MM.1S (cell line): ENCODE measurements at places on chromosomes 16 and 17.

- DNase-seq: no peak
Observed at GRCh38 chr17:50375858-50376538, 3.0 kb downstream of the EME1 start.

- no peak for DNase-seq
Observed at GRCh38 chr17:27559506-27560481, 71.2 kb upstream of the LGALS9 start.

DNA sequence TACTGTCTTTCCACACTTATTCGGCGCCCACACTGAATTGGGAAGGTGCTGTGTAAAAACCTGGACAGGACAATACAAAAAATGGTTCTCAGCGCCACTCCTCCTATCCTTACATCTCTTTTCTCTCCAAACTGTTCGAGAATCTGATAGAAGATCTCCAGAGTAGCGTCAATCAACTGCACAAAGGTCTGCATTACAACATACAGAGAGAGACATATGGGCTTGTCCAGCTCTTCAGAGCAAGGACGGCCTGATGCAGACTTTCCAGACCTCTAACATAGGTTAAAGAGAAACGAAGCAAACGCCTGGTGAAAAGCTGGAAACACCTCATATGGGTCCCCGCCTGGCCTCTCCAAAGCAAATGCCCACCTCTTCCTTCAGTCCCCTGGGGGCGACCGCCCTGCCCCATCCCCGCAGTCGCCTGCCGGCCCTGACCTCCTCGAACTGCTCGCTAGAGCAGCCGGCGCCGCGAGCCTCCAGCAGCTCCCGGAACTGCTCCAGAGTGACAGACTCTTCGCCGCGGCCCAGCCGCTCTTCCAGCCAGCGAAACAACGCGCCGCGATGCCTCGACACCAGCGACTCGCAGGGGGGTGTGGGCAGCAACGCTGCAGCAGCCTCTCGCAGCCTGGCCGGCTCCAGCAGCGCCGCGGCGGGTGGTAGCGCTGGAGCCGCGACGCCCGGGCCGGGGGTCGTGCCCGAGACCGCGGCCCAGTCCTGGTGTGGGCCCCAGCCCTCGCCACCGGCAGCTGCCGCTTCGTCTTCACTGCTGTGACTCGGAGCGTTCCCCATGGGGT is 526 bp downstream of the ZZEF1 start:
- peak; percentile 32 for DNase-seq

GRCh38 chr16:8850279-8850885 is 18.4 kb downstream of the CARHSP1 start:
- no peak for DNase-seq

DNA sequence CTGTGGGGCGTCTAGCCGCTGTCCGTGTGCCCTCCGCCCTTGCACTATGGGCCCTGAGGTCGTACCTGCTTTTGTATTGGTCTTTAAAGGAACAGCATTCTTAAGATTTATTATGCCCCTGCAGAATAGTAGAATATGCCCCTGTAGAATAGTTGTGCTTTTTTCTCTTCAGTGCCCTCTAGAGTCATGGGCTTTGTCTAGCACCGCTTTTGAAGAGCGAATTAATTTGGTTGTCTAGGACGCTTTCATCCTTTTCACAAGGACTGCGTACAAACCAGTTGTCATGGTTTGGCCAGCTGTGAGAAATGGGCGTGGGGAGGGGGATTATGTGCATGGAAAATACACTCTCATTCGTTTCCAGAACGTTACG is 621 bp downstream of the CEP95 start:
- DNase-seq: peak; percentile 82

- DNase-seq: no peak
Observed at GRCh38 chr16:88600539-88600896, 30.3 kb downstream of the ZC3H18 start.

GRCh38 chr16:80265624-80266306 is 275.0 kb upstream of the DYNLRB2 start:
- no peak for DNase-seq

- no peak for DNase-seq
Observed at GRCh38 chr16:9139965-9140364, 48.5 kb downstream of the HAPSTR1 start.

GRCh38 chr17:34024806-34025551 is 230.1 kb upstream of the CCL2 start:
- DNase-seq: peak; percentile 8

GRCh38 chr17:40101367-40102210 is 1.2 kb upstream of the NR1D1 start:
- no peak for DNase-seq

DNA sequence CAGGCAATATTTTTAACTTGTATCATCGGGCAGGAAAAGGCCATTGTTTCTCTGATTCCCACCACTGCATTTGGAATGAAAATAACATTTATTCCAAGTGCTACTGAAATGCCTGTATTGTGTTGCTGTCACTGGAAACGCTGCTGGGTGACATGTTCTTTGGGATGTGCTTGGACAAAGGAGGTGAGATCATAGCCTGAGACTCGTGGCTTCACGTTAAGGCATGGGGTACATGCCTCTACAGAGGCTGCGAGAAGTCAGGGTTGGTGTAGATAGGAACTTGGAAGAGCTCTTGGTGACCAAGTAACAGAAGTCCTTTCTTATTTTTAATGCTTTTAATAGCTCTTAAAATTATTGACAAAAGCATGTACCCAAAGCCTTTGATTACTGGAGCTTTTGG is 58.8 kb upstream of the MAF start:
- no peak for DNase-seq

DNA sequence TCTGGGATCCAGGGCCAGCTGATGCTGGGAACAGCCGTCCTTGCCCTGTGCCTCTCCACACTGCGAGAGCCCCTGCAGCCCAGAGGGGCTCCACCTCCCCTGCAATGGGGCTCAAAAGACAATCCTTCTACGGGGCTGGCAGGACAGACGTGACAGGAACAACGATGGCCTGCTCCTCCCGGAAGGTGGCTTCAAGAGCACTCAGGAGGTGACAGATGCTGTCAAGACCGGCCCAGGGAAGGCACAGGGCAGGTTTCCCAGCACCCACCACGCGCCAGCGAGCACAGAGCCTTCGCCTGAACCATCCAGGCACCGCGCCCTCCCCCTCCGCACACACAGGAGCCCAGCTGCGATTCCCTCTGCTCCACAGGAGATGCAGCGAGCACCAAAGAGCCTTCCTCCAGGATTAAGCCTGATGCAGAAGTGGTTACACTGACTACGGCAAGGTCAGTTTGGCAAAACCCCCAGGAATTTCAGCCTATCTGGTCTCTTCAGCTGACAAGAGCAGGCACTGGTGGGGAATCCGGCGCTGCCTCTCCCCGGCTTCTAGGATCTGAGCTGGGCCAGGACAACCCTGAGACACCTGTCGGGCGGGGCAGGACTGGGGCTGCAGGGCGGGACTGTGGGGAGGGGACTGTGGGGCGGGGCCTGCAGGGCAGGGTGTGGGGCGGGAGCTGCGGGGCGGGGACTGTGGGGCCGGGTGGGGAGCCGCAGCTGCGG is 103.4 kb downstream of the ZNF778 start:
- DNase-seq: no peak

GRCh38 chr16:1180549-1181403 is 27.9 kb downstream of the CACNA1H start:
- DNase-seq: no peak

GRCh38 chr17:57034807-57035754 is 50.0 kb upstream of the AKAP1 start:
- no peak for DNase-seq

GRCh38 chr17:4998027-4998731 is 429 bp downstream of the KIF1C start:
- DNase-seq: no peak

GRCh38 chr16:68844211-68844564 is 857 bp downstream of the TANGO6 start:
- DNase-seq: no peak

DNA sequence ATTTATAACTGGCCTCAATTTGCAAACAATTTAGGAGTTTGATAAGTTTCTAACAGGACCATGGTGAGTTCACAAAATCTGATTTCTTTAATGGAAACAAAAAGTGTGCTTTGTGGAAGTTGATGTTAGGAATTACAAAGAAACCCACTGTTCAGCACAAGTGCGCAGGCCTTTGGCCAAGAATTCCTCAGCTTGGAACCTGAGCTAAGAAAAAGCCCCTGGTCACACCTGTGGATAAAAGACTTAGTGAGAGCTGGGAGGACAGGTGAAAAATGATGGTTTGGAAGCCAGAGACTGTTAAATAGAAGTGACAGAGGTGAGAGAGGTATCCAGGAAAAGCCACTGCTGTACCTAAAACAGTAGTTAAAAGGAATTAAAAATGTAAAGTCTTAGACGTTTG is 64.7 kb downstream of the PRKCA start:
- no peak for DNase-seq

DNA sequence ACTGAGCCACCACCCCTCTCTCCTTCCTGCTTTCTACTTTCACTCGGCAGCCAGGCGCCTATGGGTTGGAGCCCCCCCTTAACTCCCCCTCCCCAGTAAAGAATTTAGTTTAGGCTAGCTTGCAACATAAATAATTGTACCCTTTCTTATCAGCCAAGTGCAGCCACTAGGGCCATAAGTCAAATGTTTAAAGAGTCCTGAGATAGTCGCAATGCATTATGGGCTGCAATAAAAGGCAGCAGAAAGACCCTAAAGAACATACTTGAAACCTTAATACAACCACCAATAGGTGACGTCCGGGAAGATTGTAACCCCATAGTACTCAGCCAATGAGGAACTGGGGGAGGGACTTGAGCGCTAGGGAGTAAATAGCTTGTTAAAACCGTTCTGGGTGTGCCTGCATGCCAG is 40.5 kb downstream of the C16orf82 start:
- no peak for DNase-seq

- DNase-seq: no peak
Observed at GRCh38 chr16:1557576-1557975, 24.1 kb downstream of the TMEM204 start.
